Osteoblast (primary cell): ENCODE measurements at places on chromosomes 3 and 15.

DNA sequence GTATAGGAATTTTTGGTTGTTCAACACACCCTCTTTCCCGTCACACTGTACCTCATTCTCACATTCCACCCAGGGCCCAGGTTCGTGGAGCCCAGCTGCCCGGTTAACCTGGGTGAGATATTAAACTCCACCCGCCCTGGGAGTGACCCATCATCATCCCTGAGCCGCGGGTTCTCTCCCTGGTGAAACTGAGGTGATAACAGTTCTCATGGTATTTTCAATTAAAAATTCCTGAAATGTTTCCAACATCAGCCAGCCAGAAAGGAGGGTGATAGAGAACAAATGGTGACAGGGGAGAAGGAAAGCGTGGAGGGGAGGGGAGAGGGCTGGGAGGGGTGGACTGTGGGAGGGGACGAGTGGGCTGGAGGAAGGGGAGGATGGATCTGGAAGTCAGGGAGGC lies 148.8 kb downstream of the ALDH1A2 start:
- no peak for DNase-seq
- H3K36me3 ChIP-seq = no peaks in the 10 kb centered on the region
- H3K27me3 ChIP-seq = peaks cover 3% of the 10 kb centered on the region
- H3K27ac ChIP-seq = no peak overlapping the region
- H3K4me1 ChIP-seq = no peaks in the 10 kb centered on the region

DNA sequence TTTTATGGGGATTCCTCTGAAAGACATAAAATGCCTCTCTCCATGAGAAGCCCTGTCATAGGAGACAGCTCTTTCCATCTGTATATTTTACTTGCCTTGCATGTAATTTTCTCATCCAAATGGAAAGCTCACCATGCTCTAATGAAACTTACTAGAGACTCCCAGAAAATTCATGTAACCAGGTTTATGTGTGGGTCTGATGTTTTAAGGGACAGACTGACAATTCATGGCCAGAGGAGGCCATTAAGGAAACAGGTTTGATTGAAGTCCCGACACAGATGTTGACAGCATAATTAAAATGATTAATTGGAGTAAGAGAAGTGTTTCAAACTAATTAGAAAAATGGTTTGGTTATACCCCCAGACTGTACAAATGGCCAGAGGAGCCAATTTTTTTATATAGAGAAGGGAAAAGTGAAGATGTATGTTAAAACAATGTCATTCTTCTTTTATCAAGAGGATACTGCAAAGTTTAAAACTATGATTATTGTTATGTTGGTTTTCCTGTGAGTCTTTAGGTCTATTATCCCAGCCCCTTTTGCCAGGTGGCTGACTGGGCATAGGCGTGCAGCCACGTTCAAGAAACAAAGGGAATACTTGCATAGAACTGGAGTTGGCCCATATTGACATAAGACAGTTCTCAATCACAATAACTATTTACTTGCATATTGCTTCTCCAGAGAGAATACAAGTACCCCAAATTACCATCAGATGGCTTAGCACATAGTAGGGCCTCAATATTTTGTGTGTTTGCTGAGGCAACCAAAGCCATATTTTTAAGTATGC lies 64.8 kb downstream of the RBMS3 start:
- no peaks in the 10 kb centered on the region for H3K36me3 ChIP-seq
- no peak overlapping the region for H3K4me3 ChIP-seq
- H3K27ac ChIP-seq = no peak overlapping the region
- no peaks in the 10 kb centered on the region for H3K27me3 ChIP-seq

DNA sequence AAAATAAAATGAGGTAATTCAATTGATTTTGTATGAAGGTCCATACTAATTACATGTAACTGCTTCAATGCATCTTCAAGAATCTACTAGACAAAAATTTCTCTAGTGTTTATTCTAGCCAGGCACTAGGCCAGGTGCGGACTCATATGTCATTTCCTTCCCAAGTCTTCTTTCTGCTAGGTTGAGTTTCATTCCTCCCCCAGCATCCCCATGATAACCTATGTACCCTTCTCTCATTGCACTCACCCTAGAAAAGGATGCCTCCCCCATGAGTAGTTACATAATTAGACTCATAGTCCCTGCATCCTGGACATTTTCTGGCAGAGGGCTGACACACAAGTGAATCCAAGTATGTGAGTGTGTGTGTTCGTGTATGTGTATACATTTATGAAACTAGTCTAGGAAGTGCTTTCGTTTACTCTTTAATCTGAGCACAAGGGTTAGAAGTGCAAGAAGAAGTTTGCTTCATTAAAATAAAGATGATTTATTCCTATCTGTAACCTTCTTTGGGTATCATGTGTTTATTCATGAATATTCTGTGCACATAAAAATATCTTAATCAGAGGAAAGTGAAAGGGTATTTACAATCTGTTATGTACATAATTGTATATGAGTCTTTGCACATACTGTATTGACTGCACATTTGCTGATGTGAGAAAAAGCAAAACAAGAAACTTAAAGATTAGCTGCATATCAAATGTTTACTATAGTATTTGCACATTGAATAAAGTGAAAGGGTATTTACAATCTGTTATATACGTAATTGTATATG lies 585.6 kb upstream of the ZNF717 start:
- no peak for DNase-seq
- no peaks in the 10 kb centered on the region for H3K36me3 ChIP-seq
- no peaks in the 10 kb centered on the region for H3K4me1 ChIP-seq
- H3K4me3 ChIP-seq = no peak overlapping the region
- H3K27me3 ChIP-seq = no peaks in the 10 kb centered on the region

GRCh38 chr3:53350652-53351051 lies 3.3 kb upstream of the DCP1A start:
- H3K27me3 ChIP-seq = no peaks in the 10 kb centered on the region
- peak; percentile 53 for DNase-seq
- H3K4me3 ChIP-seq = no peak overlapping the region
- H3K27ac ChIP-seq = no peak overlapping the region

DNA sequence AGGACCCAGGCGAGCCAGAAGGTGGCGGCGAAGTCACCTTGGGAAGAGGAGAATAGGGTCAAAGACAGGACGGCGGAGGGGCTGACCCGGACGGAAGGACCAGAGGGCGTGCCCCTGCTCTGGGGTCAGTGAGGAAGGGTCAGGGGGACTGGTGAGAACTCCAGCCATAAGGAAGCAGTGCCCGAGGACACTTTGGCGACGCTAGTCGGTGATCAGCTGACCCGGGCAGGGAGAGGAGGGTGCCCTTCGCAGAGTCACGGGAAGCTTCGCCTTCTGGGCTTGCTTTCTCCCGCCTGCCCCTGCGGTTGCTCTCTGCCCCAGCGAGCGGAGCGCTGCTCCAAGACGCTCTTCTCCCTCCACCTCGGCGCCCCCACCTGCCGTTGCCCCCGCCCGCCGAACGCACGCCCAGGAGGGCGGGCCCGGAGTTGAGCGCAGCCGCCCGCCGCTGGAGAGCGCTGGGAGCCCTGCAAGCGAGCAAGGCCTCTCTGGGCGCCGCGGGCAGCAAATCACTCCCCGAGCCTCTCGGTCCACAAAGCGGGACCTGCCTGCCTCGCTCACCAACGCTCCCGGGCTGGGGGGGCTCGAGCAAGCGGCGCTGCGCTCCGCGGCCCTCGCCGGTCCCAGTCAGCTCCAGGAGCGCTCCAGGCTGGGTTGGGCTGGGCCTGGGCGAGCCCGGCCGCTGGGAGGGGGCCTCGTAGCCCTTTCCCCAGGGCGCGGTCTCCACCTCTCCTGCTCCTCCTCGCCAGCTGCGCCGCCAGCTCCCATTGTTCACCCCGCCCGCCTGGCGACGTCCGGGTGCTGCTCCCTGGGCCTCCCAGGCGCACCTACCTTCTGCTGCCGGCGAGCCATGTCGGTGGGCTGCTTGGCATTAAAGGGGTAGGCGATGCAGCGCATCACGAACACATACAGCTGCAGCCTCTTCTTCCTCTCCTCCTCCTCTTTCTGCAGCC lies 1.2 kb downstream of the CADPS start:
- peak; percentile 62 for DNase-seq
- no peak overlapping the region for H3K27ac ChIP-seq
- no peaks in the 10 kb centered on the region for H3K4me1 ChIP-seq
- H3K36me3 ChIP-seq = no peaks in the 10 kb centered on the region

DNA sequence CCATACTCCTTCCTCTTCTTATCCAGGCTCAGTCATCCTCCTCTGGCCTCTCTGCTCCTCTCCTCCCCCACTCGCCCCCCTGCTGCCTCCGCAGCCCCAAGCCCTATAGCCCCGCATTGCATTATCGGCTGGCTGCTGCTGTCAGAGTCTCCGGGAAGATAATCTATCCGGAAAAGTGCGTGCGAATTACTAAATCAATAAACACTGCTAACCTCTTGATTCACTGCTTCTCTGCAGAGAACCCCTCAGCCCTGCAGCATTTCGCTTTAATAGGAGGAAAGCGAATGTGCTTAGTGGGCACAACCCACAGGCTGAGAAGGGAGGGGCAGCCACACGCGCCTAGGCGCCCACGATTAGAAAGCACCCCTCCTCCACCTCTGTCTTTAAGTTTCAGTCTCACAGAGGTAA lies 167.6 kb downstream of the ABHD5 start:
- peaks cover 9% of the 10 kb centered on the region for H3K4me1 ChIP-seq
- no peak overlapping the region for H3K4me3 ChIP-seq
- H3K27ac ChIP-seq = no peak overlapping the region
- DNase-seq = peak; percentile 10

- no peaks in the 10 kb centered on the region for H3K27me3 ChIP-seq
- H3K27ac ChIP-seq = no peak overlapping the region
- peaks cover 15% of the 10 kb centered on the region for H3K4me1 ChIP-seq
Measured at GRCh38 chr15:80179935-80180334, 27.1 kb downstream of the FAH start.

DNA sequence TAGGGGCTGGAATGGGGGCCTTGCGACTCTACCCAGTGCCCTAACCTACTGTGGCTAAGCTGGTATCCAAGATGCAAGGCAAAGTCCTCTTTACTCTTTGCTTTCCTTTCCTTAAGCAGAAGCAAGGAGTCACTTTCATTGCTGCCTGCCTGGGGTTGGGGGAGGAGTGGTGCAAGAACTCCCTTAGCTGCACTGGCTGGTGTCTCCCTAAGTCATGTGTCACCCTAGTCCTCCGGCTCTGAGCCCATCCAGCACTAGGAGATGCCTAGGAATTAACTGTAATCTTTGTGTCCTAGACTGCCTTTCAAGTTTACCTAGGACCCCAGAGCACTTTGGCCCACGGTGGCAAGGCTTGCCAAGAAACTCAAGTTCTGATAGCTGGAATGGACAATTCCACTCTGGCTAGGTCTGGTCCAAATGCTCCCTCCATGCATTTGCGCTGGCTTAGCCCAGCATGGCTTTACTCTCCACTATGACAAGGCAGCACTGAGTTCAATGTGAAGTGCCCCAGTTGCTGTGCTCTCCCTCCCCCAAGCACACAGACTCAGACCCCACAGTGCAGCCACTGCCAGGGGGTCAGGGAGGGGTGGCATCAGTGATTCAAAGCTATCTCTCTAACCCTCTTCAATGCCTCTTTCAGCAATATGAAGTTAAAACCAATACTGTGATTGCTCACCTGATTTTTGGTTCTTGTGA lies 58.7 kb downstream of the ESYT3 start:
- H3K4me3 ChIP-seq = no peak overlapping the region
- no peak overlapping the region for H3K27ac ChIP-seq
- no peak for DNase-seq
- no peaks in the 10 kb centered on the region for H3K36me3 ChIP-seq
- H3K4me1 ChIP-seq = peaks cover 19% of the 10 kb centered on the region
- no peaks in the 10 kb centered on the region for H3K27me3 ChIP-seq

GRCh38 chr3:62679988-62680387 lies 195.2 kb downstream of the CADPS start:
- H3K27me3 ChIP-seq = peaks cover 5% of the 10 kb centered on the region
- H3K36me3 ChIP-seq = no peaks in the 10 kb centered on the region
- no peak overlapping the region for H3K27ac ChIP-seq
- H3K4me1 ChIP-seq = no peaks in the 10 kb centered on the region

DNA sequence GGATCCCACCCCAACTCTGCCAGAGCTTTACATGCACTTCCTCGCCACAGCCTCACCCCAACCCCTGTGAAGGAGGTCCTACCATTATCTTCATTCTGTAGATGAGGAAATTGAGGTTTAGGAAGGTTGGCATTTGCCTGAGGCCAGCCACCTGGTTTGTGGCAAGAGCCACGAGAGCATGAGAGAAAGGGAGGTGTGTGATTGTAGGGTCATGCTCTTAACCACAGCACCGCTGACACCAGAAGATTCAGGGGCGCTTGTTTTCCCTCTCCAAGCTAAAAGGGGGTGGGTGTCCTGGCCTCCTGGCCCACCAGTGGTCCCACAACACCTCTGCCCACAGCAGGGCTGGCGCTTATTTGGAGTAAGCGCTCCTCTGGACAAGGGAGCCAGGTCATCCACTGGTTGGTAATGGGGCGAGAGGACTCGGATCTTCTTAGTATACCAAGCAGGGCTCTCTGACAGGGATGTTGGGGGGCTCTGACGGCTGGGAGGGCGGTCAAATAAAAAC lies 691 bp downstream of the RHCG start:
- DNase-seq = no peak
- H3K27me3 ChIP-seq = peaks cover 66% of the 10 kb centered on the region
- H3K36me3 ChIP-seq = no peaks in the 10 kb centered on the region

DNA sequence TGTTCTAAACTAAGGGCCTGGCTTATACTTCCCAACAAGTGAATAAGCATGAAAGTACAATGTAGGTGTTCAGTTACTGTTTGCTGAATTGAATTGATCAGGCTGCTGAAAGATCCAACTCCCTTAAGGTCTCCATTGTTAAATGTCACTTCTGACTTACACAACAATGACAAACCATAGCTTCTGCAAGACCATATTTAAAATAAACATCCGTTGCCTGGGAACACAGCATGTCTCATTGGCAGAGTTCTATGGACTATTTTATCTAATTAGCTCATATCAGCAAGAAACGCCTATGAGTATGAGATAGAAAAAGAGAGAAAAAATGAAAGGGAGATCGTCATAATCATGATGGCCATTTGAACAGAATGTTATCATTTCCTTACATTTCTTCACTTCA lies 605.4 kb downstream of the FGF12 start:
- H3K4me1 ChIP-seq = no peaks in the 10 kb centered on the region
- no peaks in the 10 kb centered on the region for H3K27me3 ChIP-seq
- H3K36me3 ChIP-seq = no peaks in the 10 kb centered on the region
- no peak overlapping the region for H3K4me3 ChIP-seq
- no peak overlapping the region for H3K27ac ChIP-seq

- peak overlapping the region; percentile 62 for H3K27ac ChIP-seq
- H3K4me3 ChIP-seq = no peak overlapping the region
- peaks cover 17% of the 10 kb centered on the region for H3K4me1 ChIP-seq
- no peaks in the 10 kb centered on the region for H3K27me3 ChIP-seq
Measured at GRCh38 chr3:49972656-49973055, 32.7 kb downstream of the RBM6 start.

- no peaks in the 10 kb centered on the region for H3K36me3 ChIP-seq
- no peaks in the 10 kb centered on the region for H3K4me1 ChIP-seq
- H3K4me3 ChIP-seq = no peak overlapping the region
- H3K27ac ChIP-seq = no peak overlapping the region
Measured at GRCh38 chr3:32184187-32184730, 54.2 kb upstream of the CMTM8 start.

GRCh38 chr3:8183627-8184026 lies 318.0 kb upstream of the LMCD1 start:
- no peak for DNase-seq
- no peak overlapping the region for H3K27ac ChIP-seq
- no peaks in the 10 kb centered on the region for H3K36me3 ChIP-seq
- no peak overlapping the region for H3K4me3 ChIP-seq

GRCh38 chr3:124156866-124157712 lies 165.2 kb upstream of the ROPN1 start:
- no peaks in the 10 kb centered on the region for H3K36me3 ChIP-seq
- H3K27me3 ChIP-seq = peaks cover 62% of the 10 kb centered on the region
- DNase-seq = no peak
- H3K27ac ChIP-seq = no peak overlapping the region
- no peak overlapping the region for H3K4me3 ChIP-seq
